Myometrial cell (primary cell): ENCODE measurements at places on chromosomes 12 and 14. TPM values are rescaled to one million over a fixed set of nuclear protein-coding genes. Genes with fewer than 3 reads are reported as not detected.

KRT73 gene
- total RNA-seq, result not detected in 2 replicates

GLI1 gene
- total RNA-seq, result 1.4 and 3.7 TPM in 2 replicates

HCAR3 gene
- not detected in 2 replicates for total RNA-seq

ALDH1L2 gene
- total RNA-seq, result 80.8 and 105 TPM in 2 replicates

PLEKHD1 gene
- total RNA-seq, result not detected in 2 replicates

BIN2 gene
- total RNA-seq, result not detected in 2 replicates

POTEG gene
- total RNA-seq, result not detected in 2 replicates

NPFF gene
- not detected in 2 replicates for total RNA-seq

NUBPL gene
- 15.8 and 16.1 TPM in 2 replicates for total RNA-seq

FAIM2 gene
- total RNA-seq, result 0.29 and 0.71 TPM in 2 replicates

CACNA1C gene
- 0.58 and 0.89 TPM in 2 replicates for total RNA-seq
